ENCODE measurements at places on chromosomes 12 and 14. TPM values are rescaled to one million over a fixed set of nuclear protein-coding genes. Genes with fewer than 3 reads are reported as not detected.

The HSPB8 gene
- total RNA-seq: 0.91 TPM

The LRRC43 gene
- total RNA-seq: 1.2 TPM

The MANSC4 gene
- total RNA-seq: 0.32 TPM

The PCED1B gene
- 1.1 TPM for total RNA-seq

The TMEM132D gene
- not detected for total RNA-seq

The CCDC60 gene
- not detected for total RNA-seq

The GDF11 gene
- 1.5 TPM for total RNA-seq

The PTPN6 gene
- under 0.01 TPM for total RNA-seq

The TPPP2 gene
- not detected for total RNA-seq

The ABCD2 gene
- not detected for total RNA-seq

The RBP5 gene
- total RNA-seq: not detected

The NTF3 gene
- total RNA-seq: 0.32 TPM

The AMIGO2 gene
- 5.8 TPM for total RNA-seq

The SCFD1 gene
- total RNA-seq: 79.9 TPM

The NFATC4 gene
- 21.8 TPM for total RNA-seq

The FITM1 gene
- under 0.01 TPM for total RNA-seq

The ERO1A gene
- 96.7 TPM for total RNA-seq

The NTN4 gene
- total RNA-seq: 190 TPM

The GRIN2B gene
- total RNA-seq: not detected

The PSMD9 gene
- total RNA-seq: 47.4 TPM

The ZFHX2 gene
- total RNA-seq: 0.46 TPM

The TMEM30B gene
- total RNA-seq: under 0.01 TPM

The SLC6A15 gene
- 0.65 TPM for total RNA-seq

The P2RX2 gene
- total RNA-seq: not detected

The DAO gene
- not detected for total RNA-seq

The ZNF268 gene
- total RNA-seq: 26.3 TPM

The GALNT8 gene
- not detected for total RNA-seq

The TSPAN8 gene
- 5.8 TPM for total RNA-seq

The CCDC196 gene
- not detected for total RNA-seq

The TMEM121 gene
- total RNA-seq: 10.3 TPM

The TMPRSS12 gene
- not detected for total RNA-seq

The PPP1R36 gene
- total RNA-seq: 0.32 TPM

The OTX2 gene
- not detected for total RNA-seq

The AJUBA gene
- 53.6 TPM for total RNA-seq

The NR1H4 gene
- not detected for total RNA-seq

The TPH2 gene
- total RNA-seq: not detected

The ARHGEF25 gene
- 8.1 TPM for total RNA-seq

The GCH1 gene
- 3.2 TPM for total RNA-seq

The ZC2HC1C gene
- 3.6 TPM for total RNA-seq

The PLEKHD1 gene
- under 0.01 TPM for total RNA-seq

The ASCL1 gene
- total RNA-seq: not detected

The KRT85 gene
- not detected for total RNA-seq

The CCDC177 gene
- total RNA-seq: not detected

The KRT2 gene
- total RNA-seq: not detected

The FAM222A gene
- total RNA-seq: 0.32 TPM

The FAM181A gene
- total RNA-seq: not detected

The KRT6C gene
- total RNA-seq: not detected

The MYO1H gene
- not detected for total RNA-seq

The TSPAN11 gene
- not detected for total RNA-seq

The KRT80 gene
- total RNA-seq: 11.1 TPM

The TMEM229B gene
- total RNA-seq: 0.15 TPM

The HIGD1C gene
- total RNA-seq: not detected

The PRICKLE1 gene
- 6.1 TPM for total RNA-seq

The FGF23 gene
- total RNA-seq: not detected

The A2M gene
- 3.5 TPM for total RNA-seq
